ENCODE measurements at places on chromosomes 3 and 15.

DNA sequence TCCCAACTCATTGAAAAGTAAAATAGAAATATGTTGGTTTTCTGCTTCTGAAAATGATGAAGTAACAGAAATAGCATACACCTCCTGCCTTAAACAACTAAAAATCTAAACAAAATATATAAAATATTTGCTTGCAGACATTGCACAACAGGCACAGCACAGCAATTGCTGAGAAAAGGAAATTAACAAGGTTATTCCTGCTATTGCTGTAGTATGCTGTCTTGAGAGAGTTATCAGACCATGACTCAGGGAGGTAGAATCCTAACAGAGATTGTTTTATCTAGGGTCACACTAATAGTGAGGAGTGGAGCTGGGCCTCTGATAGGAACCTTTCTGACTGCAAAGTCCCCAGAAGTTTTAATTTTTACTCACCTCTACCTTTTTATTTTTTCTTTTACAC lies 72.6 kb downstream of the ZBTB20 start:
- H3K36me3 ChIP-seq, result no peaks in the 10 kb centered on the region
- H3K4me3 ChIP-seq, result no peak overlapping the region
- DNase-seq, result peak; percentile 69

DNA sequence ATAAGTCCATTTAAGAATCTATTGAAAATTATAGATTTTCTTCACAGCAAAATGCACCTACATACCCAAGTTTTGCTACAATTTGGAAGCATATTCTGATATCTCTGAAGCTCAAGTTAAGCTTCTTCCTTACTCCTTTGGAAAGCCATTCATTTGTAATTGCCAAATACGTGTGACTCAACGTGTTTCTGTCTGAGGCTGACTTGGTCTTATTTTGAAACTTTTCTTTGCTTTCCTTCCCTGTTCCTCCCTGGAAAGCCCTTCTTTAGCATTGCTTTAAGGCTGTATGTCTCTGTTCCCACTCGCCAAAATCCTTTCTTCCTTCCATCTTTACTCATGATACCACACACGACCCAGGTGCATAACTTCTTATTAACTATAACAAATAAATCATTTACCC lies 232.0 kb downstream of the ZBBX start:
- no peak for DNase-seq
- H3K4me1 ChIP-seq, result no peaks in the 10 kb centered on the region
- no peak overlapping the region for H3K4me3 ChIP-seq
- no peaks in the 10 kb centered on the region for H3K27me3 ChIP-seq
- no peaks in the 10 kb centered on the region for H3K36me3 ChIP-seq

DNA sequence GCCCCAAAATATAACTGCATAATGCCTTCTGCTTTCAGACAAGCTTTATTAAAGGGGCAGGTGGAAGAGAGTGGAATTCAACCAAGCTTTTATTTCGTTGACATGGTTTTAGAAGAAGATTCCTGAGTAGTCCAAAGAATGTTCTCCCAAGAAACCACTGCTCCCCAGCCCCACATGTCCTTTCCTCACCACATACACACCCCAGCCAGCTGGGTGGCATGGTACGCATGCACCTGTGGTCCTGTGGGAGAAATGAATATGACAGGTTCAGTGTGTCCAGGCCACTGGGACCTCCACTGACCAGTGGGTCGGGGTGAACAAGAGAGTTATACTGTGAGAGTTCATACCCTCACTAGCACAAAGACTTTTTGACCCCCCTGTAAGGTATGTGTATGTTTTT lies 30.2 kb downstream of the ARID3B start:
- peaks cover 21% of the 10 kb centered on the region for H3K4me1 ChIP-seq
- no peak overlapping the region for H3K27ac ChIP-seq
- no peaks in the 10 kb centered on the region for H3K36me3 ChIP-seq

- H3K4me3 ChIP-seq, result no peak overlapping the region
- H3K36me3 ChIP-seq, result no peaks in the 10 kb centered on the region
- peak; percentile 18 for DNase-seq
- H3K27me3 ChIP-seq, result no peaks in the 10 kb centered on the region
Observed at GRCh38 chr3:55567615-55568014, 80.5 kb upstream of the WNT5A start.

DNA sequence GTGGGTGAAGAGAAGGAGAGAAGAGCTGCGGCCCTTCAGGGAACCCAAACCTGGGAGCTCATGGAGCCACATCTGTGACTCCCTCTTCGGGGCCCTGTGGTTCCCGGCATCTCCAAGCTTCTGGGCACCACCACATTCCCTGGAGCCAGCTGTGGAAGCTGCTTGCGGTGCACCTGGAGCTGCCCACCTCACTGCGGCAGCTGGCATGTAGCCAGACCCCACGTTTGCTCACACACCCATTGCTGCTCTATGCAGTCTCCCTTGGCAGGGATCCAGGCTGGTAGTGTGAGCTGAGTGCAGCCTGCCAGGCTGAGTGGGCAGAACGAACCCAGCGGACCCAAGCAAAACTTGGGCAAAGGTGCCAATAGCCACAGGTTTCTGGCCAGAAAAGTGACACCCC lies 16.8 kb upstream of the PLA2G4E start:
- peaks cover 4% of the 10 kb centered on the region for H3K27me3 ChIP-seq
- no peak for DNase-seq

GRCh38 chr3:125229707-125230106 lies 17.2 kb upstream of the SLC12A8 start:
- H3K4me1 ChIP-seq, result peaks cover 15% of the 10 kb centered on the region
- DNase-seq, result no peak
- peaks cover 6% of the 10 kb centered on the region for H3K36me3 ChIP-seq
- no peaks in the 10 kb centered on the region for H3K27me3 ChIP-seq
- H3K27ac ChIP-seq, result no peak overlapping the region

DNA sequence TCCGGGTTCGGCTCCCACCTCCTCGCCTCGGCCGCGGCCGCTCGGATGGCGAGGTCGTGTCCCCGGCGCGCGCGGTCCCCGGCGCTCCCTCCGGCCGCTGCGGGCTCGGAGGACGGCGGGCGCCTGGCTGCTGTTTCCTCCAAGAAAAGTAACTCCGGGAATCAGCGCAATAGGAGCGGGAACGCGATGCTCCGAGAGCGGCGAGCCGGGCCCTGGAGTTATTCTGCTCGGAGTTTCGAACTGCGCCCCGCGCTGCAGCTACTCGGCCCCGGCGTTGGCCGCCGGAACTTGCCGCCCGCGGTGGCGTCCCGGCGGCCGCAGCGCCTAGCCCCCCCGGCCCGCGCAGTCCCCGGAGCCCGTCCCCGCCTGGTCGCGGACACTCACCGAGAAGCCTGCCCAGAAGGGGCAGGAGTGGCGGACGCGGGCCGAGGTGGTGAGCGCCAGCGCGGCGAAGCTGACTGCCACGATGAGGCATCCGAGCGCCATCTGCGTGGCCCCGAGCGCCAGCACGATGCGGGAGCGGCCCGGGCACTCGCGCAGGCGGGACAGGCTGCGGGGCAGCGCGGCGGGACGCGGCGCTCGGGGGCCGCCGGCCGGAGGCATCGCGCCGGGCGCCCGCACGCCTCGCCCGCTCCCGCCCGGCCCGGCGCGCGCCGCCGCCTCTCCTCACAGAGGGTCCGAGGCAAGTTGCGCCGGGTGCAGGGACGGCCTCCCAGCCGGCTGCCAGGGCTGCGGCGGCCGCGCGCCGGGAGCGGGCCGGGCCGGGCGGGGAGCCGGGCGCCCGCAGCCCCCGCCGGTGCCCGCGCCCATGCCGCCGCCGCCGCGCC lies 251.9 kb downstream of the TJP1 start:
- no peaks in the 10 kb centered on the region for H3K36me3 ChIP-seq
- no peak overlapping the region for H3K27ac ChIP-seq
- no peak for DNase-seq
- H3K27me3 ChIP-seq, result peaks cover 63% of the 10 kb centered on the region
- H3K4me1 ChIP-seq, result peaks cover 5% of the 10 kb centered on the region

- no peaks in the 10 kb centered on the region for H3K36me3 ChIP-seq
- no peaks in the 10 kb centered on the region for H3K27me3 ChIP-seq
- H3K4me1 ChIP-seq, result no peaks in the 10 kb centered on the region
- H3K27ac ChIP-seq, result no peak overlapping the region
- H3K4me3 ChIP-seq, result no peak overlapping the region
Observed at GRCh38 chr15:91889111-91889815, 35.8 kb downstream of the SLCO3A1 start.

Data from astrocyte (in vitro differentiated cells and primary cell).